ENCODE measurements at places on chromosomes 6 and 20.

GRCh38 chr6:45350186-45350710 lies 22.1 kb downstream of the RUNX2 start:
- no peak for DNase-seq

DNA sequence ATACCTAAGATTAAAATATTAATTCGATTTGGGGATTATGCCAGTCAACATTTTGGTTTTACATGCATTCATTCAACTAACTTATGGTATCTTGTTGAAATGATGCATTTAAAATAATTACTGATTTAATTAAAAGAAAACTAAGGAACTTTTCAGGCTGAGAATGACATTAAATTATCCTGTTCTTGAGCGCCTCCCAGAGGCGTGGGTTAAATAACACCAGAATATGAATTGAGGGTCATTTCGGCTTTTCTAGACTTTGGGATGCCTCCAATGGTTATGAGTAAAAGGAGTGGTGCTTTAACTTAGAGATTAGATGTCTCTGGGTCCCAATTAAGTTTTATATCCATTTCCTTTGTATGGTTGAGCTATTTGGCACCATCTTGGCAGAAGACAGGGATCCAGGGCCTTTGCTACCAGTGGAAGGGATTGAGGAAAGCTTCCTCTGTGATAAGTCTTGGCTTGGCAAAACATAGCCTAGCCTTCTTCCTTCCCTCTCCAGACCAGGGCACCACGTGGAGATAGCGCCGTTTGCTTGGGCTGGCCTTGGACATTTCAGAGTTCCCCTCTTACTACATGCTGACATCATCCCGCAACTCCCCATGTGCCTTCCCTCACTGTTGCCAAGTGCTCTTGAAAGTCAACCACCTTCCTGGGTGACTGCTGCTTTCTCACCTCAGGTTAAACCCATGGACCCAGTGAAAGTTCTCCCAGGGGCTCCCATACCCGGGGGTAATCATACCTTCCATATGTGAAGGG lies 28.7 kb downstream of the GNAS start:
- DNase-seq, result no peak

- DNase-seq, result peak; percentile 44
Observed at GRCh38 chr20:62977613-62978560, 25.4 kb downstream of the SLC17A9 start.

DNA sequence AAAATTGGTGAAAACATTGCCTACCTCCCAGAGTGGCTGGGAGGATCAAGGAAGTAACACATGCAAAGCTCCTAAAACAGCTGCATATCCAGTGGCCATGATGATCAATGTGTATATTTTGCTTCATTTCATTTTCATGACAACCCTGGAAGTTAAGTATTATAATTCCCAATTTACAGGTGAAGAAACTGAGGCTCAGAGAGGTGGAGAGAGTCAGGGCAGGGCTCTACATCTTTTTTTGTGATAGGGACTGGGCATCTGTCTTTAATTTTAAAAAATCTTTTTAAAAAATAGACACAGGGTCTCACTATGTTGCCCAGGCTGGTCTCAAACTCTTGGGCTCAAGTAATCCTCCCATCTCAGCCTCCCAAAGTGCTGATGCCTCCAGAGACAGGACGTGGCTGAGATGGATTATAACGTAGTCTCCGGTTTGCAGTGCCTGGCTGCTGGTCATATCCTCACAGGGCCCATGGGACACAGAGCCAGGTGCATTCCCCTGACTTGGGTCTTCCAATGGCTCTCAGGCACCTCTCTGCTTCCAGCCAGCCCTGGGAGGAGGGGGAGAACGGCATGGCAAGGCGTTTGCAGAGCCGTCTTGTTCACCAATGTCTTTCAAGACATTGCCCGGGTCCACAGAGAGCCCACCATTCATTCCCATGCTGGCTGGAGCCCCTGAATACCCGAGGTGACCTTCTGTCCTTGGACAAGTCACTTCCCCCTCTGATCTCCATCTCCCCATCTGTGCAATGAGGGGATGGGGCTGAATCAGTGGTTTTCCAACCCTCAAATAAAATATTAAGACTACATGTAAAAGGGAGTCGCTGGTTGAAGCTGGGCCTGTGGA lies 38.3 kb downstream of the HNF4A start:
- no peak for DNase-seq

DNA sequence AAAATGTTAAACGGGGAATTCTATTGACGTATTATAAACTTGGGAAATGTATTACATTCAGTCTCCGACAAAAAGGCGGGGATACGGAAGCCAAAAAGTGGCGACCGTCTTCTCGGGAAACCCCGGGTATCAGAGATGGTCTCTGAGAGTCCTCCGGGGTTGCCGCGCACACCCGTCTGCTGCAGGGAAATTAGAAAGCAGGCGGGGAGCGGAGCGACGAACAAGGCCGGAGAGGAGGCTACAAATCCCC lies 1.5 kb downstream of the SALL4 start:
- DNase-seq, result no peak

- no peak for DNase-seq
Observed at GRCh38 chr6:30152016-30152673, 8.9 kb downstream of the TRIM10 start.

- DNase-seq, result no peak
Observed at GRCh38 chr6:19771753-19772336, 65.3 kb upstream of the ID4 start.

DNA sequence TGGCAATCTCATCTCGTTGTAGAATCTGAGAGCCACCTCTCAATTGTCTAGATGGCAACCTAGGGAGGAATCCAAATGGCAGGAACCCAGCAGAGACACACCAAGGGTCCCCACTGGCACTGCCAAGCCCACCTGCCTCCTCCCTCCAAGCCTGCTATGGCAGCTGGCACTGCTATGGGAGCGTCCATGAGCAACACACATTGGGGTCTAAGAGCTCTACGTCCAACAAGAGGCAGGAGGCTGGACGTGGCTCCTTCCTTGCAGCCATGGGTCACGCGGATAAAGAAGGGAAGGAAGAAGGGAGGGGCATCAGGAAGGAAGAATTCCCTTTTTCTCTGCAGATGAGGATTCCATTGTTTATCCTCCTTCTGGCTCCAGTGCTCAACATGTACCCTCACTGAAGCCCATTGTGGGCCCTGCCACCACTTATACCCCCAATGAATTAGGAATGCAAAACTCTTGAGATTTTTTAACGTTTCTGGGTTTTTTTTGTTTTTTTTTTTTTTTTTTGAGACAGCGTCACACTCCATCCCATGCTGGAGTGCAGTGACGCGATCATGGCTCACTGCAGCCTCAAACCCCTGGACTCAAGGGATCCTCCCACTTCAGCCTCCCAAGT lies 17.3 kb downstream of the ATP9A start:
- no peak for DNase-seq

DNA sequence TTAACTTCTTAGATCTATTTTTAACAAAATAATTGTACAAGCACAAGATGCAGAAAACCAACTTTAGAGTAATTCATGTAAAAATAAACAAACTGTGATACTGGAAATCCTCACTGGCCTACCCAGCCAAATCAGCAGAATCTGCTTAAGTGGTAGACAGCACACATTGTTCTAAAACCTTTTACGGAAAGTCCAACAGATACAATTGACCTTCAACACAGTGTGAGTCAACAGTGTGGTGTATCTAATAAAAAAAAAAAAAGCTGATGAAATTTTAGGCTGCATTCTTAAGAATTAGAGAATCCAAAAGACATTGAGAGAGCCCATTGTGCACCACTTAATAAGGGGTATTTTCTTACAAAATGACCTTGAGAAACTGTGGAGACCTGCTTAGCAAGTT lies 174.5 kb downstream of the COL21A1 start:
- no peak for DNase-seq

DNA sequence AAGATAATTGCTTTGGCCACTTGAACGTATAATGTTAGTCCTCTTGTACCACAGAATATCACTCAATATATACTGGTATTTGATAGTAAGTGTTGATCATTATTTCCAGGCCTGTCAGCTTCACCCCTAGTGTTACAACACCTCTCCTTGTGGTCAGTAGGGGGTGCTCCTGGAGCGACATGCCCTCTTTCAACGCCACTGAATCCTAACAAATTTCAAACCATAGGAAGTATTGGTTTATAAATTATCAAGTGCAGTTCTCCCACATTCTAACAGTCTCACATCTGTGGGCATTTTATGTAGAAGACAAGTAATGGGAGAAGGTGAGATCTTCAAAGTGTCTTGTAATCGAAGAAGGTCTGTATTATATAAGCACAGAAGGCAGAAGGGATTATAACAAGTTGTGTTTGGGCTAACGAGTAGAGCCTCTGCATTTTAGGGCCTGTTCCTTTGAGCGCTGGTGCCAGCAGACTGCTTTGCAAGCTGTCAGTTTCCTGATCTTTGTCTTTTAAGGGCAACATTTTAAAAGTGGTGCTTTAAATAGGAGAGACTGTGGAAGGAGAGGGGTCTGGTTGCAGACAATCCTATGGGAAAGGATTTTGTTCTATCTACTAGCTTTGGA lies 57.1 kb upstream of the CEP162 start:
- DNase-seq, result no peak

DNA sequence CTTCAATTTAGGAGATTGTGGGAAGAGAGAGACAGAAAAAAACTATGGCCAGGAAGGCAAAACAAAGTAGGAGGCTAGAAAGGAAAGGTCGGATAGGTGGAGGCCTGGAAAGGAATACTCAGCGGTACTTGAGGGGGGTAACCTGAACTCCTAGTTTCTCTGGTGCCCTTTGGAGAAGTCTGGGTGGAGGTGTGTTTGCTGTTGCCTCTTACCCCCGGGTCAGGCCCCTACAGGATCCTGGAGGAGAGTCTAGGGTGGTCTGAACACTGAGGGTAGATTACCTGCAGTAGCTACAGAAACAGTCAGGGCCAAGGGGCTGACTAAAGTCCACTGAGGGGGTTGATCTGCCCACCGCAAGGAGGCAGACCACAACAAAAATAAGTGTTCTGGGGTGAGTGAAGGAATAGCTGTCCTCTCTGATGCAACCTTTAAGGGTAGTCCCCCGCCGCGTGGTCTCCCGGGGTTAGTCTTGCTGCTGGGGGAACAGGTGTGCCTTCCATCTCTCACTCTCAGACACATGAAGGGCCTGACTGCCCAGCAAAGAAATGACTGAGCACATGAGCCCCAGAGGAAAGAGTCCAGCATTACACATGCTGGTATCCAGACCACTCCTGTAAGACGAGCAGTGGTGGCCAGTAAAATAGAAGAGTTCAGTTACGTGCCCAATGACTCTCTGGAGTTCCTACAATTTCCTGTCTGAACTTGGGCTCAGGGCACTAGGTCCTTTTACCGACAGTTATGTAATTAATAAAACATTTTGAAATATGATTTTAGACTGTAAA lies 59.5 kb downstream of the MTHFD1L start:
- no peak for DNase-seq

- DNase-seq, result no peak
Observed at GRCh38 chr6:131250122-131250521, 114.9 kb downstream of the AKAP7 start.

- no peak for DNase-seq
Observed at GRCh38 chr20:22346716-22347115, 237.7 kb downstream of the FOXA2 start.

- DNase-seq, result peak; percentile 63
Observed at GRCh38 chr20:33666293-33667244, at the start of gene ACTL10. TSS of gene ACTL10 (plus strand) at chr20:33666943. CDS start at chr20:33667498, 555 bp downstream.

DNA sequence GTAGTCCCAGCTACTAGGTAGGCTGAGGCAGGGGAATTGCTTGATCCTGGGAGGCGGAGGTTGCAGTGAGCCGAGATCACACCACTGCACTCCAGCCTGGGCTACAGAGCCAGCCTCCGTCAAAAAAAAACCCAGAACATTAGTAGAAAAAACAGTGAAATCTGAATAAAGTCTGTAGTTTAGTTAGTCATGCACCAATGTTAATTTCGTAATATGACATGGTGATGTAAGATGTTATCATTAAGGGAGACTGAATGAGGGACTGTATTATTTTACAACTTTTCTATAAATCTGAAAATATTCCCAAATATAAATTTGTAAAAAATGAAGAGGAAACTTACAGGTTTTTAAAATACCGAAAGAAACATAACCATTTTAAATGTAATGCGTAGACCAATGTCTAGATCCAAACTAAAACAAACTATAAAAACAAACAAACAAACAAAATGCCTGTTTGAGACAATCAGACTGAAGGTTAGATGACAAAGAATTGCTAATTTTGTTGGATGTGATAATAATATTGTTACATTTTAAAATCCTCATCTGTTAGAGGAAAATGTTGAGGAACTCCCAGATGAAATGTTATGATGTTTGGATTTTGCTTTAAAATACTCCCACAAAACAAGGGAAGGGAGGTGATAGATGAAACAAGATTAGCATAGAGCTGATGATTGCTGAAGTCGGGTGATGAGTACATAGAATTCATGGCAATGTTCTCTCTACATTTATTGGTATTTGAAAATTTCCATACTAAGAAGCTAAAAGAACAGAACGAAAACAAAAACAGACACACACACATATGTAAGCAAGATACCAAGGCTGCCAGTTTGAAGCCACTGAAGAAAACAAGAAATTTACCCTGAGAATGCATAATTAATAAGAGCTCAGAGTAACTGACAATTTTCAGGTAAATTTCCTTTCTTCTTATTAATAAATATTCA lies 1.8 kb downstream of the GSTA4 start:
- DNase-seq, result no peak

DNA sequence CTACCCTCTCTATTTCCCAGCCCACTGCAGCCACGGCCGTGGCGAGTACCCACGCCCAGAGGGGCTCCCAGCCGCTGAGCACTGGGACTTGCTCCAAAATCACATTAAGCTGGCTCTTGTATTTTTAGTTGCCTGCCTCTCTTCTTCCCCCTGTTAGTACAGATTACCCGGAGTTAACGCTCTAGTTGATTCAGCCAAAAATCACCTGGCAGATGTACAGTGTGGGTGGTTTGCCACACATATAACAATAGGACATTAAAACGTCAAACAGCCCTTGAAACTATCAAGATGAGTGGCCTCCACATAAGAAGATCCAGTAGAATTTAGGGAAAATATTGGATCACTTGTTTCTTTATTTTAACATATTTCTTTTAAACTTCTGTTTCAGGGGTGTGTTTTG lies 268.8 kb upstream of the PRDM1 start:
- no peak for DNase-seq

DNA sequence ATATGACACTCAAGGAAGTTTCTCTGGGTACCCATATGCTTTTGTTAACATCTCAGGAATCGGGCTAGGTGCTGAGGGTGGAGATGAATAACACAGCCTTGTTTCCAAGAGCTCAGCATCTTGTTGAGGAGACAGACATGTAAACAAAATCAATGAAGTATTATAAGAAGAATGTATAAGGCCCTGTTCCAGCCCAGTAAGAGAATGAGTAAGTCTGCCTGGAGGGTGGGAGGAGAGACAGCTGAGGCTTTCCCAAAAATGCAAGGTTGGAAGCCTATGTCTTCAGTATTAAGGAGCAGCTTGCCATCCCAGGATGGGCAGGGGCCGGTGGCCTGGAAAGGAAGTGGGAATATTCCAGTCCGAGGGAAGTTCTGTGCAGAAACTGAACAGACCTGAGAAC lies 615.3 kb upstream of the BTBD3 start:
- no peak for DNase-seq

DNA sequence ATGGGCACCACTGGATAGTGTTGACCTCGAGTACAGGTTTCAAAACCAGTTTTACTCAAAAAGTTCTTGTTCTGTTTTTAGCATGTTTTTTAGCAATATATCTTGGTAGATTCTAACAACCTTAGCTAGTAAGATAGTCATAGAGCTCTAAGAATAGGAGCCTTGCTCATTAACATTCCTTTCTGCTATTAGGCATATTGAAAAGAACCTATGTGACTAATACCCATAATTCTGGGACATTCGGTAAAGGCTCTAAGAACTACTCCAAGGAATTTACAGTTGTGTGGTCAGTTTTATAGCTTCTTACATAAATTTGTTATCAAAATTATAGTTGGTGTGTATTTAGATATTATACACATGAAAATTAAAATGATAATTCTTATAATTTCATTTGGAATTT lies 11.6 kb downstream of the SLC9A8 start:
- no peak for DNase-seq
